NCI-H82 (cell line): ENCODE measurements at places on chromosomes 12 and 14.

GRCh38 chr14:68695326-68695768, 97.5 kb downstream of the ZFP36L1 start:
- no peak for DNase-seq

DNA sequence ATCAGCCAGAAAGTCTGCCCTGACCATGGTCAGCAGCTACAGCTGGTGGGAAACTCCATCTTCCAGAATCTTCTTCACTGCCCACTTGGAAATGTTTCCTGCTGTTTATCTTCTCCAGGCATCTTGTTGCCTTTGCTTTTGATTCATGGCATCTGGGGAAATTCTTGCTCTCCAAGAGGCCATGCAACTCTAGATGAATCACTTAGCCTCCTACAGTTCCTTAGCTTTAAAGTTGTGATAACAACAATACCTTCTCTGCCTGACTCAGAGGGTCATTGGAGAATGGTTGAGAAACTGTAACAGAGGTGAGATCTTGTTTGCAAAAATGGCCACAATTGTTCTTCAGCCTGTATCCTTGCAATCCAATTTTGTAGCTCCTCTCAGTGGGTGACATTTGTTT, 121.0 kb upstream of the VRK1 start:
- no peak for DNase-seq

GRCh38 chr14:28773861-28774691, 7.5 kb downstream of the FOXG1 start:
- peak; percentile 92 for DNase-seq

- no peak for DNase-seq
Observed at GRCh38 chr12:25194214-25194613, 746 bp downstream of the DNAI7 start.

GRCh38 chr12:122049827-122050226, 28.1 kb downstream of the BCL7A start:
- DNase-seq, result no peak

GRCh38 chr12:115452751-115453281, 768.8 kb upstream of the TBX3 start:
- DNase-seq, result peak; percentile 75

DNA sequence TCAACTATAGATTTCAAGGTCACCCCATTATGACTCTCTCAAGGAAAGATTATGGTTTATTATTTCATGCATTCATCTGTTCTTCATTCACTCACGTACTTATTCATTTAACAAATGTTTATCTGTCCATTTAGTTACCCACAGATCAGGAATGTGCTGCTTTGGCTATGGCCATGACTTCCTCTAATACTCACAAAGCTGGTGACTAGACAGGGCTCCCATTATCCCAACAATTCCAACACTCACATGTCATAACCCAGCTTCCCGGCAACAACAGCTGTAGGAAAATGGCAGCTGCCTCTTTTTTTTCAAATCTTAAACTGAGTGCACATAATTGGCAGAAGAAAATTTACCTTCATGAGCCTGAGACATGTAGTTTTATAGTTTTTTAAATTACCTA, 190.8 kb upstream of the CCDC196 start:
- DNase-seq, result no peak

DNA sequence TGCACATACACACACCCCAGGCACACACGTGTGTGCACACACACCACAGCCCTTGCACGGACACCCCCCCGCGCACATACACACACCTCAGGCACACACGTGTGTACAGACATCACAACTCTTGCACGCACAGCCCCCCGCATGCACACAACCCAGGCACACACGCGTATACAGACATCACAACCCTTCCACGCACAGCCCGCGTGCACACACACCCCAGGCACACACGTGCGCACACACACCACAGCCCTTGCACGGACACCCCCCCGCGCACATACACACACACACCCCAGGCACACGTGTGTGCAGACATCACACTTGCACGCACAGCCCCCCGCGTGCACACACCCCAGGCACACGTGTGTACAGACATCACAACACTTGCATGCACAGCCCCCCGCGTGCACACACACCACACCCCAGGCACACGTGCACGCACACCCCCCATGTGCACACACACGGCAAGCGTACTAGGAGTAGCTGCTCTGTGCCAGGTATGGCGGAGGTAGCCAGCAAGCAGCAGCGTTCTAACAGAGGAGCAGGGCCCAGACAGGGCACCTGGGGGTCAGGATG, 18.2 kb upstream of the ANKLE2 start:
- no peak for DNase-seq

DNA sequence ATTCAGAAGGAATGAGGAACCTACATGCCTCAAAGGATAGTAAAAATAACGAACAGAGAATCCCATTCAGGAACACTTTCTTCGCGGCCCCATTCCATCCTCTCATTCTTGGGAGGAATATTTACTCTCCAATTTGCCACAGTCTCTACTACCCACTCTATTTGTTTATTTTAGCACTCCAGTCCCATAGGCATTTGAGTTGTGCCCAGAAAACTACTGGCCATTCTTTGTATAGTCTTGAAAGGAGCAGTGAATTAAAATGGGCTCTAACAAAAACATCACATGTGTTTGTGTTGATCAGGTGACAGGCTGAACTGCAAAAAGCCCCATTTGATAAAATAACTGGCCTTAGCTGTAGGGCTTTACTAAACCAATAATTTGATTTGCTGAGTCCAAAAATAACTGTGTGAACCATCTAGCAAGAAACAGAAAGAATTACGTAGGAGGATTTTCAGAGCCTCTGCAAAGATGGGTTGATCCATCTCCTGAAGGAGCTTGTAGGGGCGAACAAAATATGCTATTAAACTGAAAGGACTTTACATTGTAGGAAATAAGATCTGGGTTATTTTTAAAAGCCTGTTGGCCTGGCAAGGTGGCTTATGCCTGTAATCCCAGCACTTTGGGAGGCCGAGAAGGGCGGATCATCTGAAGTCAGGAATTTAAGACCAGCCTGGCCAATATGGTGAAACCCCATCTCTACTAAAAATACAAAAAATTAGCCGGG, 142.3 kb upstream of the CPNE8 start:
- peak; percentile 70 for DNase-seq
